ENCODE measurements at places on chromosomes 13 and 19.
A peak's percentile ranks its signal among the peaks of the same experiment; 100 is the strongest.

GRCh38 chr19:10861103-10861651, 10.2 kb upstream of the CARM1 start:
- DNase-seq, result peak; percentile 67

DNA sequence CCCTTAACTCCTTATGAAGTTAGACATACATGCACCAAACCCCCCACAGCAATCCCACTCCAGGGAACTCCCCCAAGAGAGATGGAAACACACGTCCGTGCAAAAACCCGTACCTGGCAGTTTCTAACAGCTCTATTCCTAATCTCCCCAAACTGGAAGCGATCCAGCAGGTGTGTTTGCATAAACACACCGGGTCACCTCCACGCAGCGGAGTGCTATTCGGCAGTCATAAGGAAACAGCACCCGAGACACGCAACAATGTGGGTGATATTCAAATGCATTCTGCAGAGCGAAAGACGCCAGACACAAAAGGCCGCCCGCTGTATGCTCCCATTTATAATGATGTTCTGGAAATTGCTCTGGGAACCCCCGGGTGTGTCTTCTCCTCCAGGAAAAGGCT, 6.8 kb upstream of the ZNRF4 start:
- DNase-seq, result no peak

DNA sequence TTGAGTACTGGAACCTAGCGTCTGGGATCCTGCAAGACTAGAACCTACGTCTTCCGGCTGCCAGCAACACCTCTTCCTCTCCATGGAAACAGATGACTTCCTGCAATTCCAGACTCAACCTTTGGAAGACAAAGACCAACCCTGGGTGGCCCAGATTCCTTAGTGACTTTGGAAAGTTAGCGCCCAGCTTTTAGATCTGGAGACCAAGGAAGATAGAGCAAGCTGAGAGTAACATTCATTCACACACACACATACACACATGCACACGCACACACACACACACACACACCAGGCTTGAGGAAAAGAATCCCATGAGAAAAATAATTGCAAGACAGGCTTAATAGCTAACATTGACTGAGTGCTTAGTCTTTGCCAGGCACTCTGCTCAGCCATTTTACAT, 788.9 kb downstream of the UQCRFS1 start:
- DNase-seq, result no peak

DNA sequence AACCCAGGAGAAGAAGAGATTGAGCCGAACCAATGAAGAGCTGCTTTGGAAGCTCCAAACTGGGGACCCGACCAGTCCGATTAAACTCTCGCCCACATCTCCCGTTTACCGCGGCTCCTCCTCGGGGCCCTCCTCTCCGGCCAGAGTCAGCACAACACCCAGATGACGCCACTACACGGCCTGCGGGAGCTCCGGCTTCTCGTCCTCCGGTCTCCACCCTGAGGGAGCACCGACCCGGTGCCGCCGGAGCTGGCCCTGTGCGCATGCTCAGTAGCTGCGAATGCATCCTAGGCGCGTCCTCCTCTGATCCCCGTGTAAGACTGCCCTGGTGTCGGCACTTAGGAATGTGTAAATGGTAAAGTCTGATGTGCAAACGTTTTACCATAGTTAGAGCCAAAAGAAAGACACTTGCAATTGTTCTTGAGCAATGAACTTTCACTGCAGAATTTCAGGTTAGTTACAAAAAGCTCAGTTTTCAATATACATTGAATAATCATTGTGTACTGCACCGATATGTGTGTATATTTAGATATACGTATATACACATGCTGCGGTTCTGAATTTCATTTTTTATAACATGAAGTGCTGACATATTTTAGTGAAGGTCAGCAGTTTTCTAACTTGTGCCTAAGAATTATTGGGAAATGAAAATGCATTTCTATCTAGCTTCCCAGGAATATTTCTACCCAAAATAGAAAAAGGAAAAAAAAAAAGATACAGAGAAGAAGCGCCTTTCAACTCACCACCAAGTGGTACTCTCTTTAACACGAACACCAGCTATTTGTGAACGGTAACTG, 92.2 kb downstream of the SLC7A1 start:
- no peak for DNase-seq

DNA sequence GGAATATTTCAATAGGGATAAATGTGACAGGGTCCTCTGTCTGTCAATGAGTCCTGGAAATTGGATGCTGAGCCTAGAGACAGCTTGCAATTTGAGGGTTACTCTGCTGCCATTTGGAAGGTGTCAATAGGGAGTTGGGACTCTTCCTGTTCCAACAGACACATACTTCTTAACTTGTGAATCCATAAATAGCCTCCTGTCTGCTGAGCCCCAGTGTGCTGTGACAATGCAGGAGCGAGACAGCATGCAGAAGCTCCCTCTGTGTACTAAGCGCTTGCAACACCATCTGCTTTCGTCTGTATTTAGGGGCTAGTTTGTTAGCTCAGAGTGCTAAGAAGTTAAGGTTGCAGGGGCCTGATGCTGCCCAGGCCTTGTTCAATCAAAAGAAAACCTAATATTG, 58.5 kb upstream of the GPR12 start:
- DNase-seq, result no peak

- DNase-seq, result no peak
These were observed 8.7 kb upstream of the CARM1 start for GRCh38 chr19:10862561-10863106.

Data from NB4 (cell line).